ENCODE measurements at places on chromosomes 3 and 15.

DNA sequence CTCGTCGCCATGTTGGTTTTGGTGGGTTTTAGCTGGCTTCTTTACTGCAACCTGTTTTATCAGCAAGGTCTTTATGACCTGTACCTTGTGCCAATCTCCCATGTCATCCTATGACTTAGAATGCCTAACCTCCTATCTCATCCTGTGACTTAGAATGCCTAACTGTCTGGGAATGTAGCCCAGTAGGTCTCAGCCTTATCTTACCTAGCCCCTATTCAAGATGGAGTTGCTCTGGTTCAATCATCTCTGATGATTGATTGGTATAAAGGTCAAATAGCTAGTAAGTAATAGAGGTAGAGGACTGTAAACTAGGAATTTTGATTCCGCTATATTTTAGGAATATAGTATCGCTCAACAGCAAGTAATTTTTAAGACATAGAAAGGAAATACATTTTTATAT, 1.3 kb upstream of the ACKR2 start:
- no peak for DNase-seq

- no peak for DNase-seq
These were observed 786 bp downstream of the RHOA start for GRCh38 chr3:49410846-49411534.

DNA sequence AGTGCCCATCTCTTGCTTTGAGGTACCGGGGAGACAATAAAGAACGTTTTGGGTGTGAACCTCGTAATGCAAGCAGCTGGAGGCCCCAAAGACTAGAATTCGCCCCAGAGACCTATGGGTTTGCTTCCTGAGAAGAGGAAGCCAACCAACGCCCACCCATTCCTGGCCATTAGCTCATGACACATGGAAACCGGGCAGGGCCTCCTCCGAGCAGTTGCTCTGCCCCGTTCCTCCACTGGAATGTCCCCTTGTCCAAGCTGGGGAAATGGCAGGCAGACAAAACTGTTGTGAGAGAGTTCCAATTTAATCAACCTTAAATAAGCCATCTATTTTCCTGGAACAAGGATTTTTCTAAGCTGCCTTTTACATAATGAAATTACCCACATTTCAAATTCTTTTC, 250.9 kb upstream of the IGF1R start:
- no peak for DNase-seq

DNA sequence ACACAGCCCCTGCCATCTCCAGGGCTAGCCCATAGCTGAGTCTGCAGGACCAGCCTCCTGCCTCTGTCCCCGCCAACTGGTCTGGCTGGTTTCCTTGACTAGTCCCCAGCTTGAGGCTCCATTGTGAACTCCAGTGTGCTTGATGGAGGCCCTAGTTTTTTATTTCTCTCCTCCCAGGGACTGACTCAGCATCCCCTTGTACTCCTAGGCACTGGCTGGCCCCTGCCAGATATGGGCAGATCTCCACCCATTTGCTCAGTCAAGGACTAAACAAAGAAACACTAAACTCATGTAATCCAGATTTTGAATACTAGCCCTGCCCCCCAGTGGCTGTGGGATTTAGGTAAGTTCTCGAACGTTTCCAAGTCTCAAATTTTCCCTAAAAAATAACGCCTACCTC, 415.4 kb upstream of the RORA start:
- DNase-seq = peak; percentile 0

- DNase-seq = peak; percentile 42
These were observed 19.6 kb upstream of the C15orf61 start for GRCh38 chr15:67501177-67501835.

DNA sequence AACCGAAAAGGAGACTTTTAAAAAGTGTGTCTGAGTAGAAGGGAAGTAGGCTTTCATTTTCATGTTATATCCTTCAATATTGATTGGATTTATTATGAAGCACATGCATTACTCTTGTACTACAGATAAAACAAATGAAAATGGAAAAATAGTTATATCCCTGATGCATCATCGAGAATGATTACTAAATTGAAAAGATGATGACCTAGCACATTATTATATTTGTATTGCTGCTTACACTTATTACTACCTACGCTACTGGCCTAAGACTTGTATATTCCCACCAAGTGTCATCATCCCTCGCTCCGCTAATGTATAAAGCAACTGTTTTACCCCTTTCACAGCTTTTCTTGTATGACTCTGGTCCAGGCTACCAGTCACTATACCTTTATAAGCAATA, 922.4 kb downstream of the DIPK2A start:
- DNase-seq = no peak

- no peak for DNase-seq
These were observed 32.8 kb downstream of the CFAP20DC start for GRCh38 chr3:59016930-59017616.

GRCh38 chr3:34865346-34865745, 774.0 kb upstream of the ARPP21 start:
- no peak for DNase-seq

DNA sequence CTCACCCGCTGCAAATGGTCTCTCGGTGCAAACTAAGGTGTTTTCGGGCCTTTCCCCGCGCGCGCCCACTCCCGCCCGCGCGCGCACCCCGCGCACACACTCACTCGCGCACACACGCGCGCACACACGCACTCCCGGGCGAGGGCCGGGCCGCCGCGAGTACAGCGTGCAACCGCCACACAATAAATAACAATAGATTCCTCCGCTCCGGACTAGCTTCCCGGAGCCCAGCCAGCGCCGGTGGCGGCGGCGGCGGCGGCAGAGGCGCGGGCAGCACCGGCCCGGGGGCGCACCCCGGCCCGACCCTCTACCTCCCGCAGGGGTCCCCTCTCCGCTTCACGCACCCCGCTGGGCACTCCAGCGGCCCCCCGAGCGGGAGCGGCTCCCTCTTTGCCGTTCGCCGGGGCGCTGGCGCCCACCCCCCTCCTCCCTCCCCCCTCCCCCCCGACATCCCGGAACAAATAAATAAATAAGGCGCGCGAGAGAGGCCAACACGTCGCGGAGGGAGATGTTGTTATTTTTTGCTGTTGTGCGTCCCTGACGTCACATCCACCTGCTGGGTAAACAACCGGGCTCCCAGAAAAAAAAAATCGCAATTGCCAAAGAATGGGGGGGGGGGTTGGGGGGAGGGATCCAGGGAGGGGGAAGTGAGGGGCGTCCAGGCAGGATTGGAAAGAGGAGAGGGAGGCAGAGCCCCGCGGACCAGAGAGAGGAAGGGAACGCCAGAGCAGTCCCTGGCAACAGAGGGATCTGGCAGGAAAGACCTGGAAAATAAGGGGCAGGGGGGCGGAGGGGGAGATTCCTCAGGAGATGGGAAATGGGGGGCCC, at the start of gene FOXP1:
FOXP1 (minus strand) TSS at position 163 of the 828 bp plus-strand sequence. CDS start 385,347 bp downstream, outside the sequence.
- peak; percentile 40 for DNase-seq

GRCh38 chr15:51874751-51875644, 45.5 kb downstream of the TMOD3 start:
- no peak for DNase-seq

DNA sequence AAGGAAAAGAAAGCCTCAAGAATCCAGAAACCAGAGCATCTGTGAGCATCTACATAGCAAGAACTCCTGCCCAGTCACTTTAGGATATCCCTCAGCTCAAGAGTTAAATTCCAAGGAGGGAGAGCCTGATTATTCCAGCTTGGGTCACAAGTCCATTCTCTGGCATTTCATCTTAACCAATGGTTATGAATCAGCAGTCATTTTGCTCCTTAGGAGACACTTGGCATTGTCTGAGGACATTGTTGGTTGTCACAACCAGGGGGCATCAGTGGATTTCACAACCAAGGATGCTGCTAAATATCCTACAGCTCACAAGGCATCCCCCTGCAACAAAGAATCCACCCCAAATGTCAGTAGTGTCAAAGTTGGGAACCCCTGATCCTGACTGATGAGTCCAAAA, 51.0 kb upstream of the LMCD1 start:
- no peak for DNase-seq

DNA sequence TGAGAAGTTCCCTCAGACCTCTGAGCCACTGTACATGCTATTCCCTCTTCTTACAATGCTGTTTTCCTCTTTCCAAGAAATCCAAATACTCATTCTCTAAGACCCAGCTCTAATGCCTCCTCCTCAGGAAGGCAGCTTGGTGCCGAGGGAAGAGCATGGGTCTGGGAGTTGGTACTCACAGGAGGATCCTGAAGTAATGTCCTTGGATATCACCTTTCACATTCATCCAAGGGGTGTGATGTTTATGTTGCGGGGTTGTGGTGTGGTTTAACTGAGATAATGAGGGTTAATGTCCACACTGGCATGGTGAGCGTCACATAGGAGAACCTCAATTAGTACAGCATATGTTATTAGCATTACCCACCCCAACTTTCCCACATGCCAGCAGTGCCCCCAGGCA, 31.9 kb downstream of the MYL3 start:
- no peak for DNase-seq

GRCh38 chr15:90327311-90327710, 24.8 kb upstream of the ZNF774 start:
- DNase-seq = no peak

GRCh38 chr15:69895202-69895601, 202.5 kb downstream of the TLE3 start:
- no peak for DNase-seq

DNA sequence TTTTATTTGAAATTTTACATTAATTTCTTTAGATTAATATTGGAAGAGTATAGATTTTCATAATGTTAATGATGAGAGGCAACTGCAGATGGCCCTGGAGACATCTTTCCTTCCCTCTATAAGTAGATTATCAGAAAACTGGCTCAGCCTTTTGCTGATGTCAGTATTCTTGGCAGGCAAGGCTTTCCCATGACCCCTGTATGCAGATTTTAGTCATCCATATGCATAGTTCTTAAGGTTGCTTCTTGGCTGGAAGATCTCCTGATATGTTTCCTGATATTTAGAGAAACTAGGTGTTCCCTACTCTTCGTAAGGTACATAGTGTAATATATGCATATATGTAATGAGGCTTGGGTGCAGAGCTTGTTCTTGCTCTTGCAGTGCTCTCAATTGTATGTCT, 911.4 kb downstream of the EPHA3 start:
- no peak for DNase-seq
